ENCODE measurements at places on chromosomes 3 and 15.
A peak's percentile ranks its signal among the peaks of the same experiment; 100 is the strongest.

GRCh38 chr3:52554026-52554755 is 17.8 kb downstream of the UQCC5 start:
- no peak for DNase-seq

GRCh38 chr15:65690778-65691177 is 69.0 kb downstream of the SLC24A1 start:
- no peak for DNase-seq

DNA sequence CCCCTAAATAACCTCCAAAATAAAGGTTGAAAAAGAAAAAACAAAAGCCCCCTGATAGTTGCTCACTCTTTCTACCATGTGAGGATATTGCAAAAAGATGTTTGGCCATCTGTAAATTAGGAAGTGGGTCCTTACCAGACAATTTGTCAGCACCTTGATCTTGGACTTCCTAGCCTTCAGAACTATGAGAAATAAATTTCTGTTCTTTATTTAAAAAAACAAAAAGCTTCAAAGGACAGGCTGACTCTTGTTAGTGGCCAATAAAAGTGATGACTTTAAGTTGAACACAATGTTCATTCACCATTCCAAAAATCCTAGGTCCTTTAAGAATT is 103.5 kb downstream of the CBLB start:
- no peak for DNase-seq

DNA sequence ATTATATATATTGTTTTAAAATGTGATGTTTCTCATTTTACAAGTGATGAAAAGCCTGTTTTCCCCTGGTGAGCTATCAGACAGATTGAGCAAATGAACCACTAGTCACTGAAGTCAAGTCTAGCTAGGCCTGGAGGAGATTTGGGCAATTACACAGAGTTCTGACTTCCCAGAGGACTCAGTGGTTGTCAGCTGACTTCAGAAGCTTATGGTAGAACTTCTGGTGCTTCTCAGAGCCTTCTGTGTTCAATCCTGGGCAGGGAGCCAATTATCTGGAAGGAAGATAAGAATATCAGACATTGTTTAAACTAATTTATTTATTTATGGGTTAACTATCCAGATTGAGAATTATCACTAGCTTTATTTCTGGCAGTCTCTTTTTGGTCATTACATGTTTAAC is 37.7 kb upstream of the NAALADL2 start:
- DNase-seq = peak; percentile 32

GRCh38 chr3:187999821-188000220 is 154.1 kb upstream of the LPP start:
- no peak for DNase-seq

DNA sequence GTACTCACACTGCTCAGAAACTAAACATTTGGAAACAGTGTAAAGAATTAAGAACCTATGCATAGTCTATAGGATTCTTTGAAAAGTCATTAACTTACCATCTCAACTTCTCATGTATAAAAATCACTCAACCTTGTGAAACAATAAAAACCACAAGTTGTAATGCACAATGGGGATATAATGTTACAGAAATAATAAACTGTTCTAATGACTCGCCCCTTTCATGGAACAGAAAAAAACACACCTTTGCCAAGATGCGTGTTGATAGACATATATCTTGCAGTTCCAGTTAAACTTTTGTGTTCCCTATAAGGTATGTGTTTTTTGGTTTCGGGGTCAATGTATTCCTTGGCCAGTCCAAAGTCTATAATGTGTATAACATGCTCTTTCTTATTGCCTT is 50.8 kb upstream of the PPIB start:
- DNase-seq = no peak

DNA sequence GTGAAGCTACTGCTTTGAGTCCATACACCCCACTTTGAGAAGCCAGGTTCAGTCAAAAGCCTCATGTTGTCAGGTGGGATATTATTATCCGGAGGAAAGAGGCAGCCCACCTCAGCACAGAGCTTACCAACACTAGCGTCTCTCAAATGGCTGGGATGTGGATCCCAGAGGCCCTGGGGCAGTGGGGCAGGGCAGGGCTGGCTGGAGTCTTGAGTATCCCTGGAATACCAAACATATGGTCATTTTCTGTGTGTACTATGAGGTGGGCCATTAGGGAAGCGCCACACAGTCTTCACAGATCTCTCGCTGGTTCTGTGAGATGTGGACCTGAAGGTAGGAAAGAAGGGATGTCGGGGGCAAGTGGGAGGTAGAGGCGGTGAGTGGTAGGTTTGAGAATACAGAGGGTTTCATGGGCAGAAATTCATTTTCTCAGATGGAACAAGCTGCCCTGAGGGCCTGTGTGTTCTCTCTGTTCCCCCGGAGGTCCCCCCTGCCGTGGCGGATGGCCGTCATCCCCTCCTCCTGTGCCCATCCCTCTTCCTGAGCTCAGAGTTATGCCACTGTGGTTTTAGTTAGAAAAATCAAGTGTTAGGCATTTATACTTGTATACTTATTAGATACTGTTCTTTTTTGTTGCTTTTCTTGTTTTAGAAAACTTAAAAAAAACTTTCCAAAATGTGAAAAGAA is 66.4 kb downstream of the USP13 start:
- DNase-seq = no peak

- no peak for DNase-seq
Measured at GRCh38 chr15:46703871-46704637, 1013.3 kb upstream of the SEMA6D start.

- DNase-seq = no peak
Measured at GRCh38 chr3:46334741-46335478, 19.0 kb upstream of the CCR2 start.

- no peak for DNase-seq
Measured at GRCh38 chr3:33088691-33089090, 8.3 kb downstream of the GLB1 start.
